GM19239 (cell line): ENCODE measurements at places on chromosomes 2 and 18.

DNA sequence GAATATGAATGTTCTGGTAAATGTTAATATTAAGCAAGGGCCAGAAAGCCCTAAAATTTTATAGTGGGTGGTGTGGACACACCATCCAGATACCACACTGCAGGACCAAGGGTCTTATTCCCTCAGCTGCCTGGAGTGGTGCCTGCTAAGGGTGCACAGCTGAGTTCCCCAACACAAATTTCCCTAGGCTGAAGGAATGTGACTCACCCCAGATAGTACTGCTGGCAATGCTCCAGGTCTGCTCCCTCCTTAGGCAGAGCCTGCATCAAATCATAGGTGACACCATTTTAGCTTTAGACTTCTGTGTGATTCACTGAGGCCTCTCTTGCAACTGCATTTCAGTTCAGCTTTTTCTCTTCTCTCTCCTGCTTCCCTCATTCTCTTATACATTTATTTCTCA, 321.1 kb downstream of the SATB2 start:
- no peak for DNase-seq

- no peak for DNase-seq
Observed at GRCh38 chr2:176813621-176814049, 399.0 kb upstream of the HNRNPA3 start.

DNA sequence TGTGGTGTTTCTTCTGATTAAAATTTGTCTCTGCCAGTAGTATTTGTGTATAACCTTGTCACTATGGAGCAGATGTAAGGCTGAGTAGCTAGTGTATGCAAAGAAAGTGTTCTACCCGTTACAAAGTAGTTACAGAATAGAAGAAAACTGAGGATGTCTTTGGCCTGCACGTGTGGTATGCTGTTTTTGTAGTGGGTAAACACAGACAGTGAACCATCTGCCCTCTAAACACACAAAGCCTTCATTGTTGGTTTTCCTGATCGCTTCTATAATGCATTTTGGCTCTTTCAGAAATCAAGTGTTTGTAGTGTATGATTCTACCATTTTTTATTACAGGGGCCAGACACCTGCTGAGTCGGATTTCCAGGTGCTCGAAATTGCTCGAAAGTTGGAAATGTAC, 61.5 kb downstream of the FARP2 start:
- DNase-seq, result no peak

GRCh38 chr2:179268277-179268925, 3.8 kb upstream of the SESTD1 start:
- no peak for DNase-seq

GRCh38 chr2:129887688-129888266, 91.7 kb upstream of the RAB6C start:
- no peak for DNase-seq

- no peak for DNase-seq
Observed at GRCh38 chr18:22073411-22073810, 96.0 kb upstream of the GATA6 start.

- no peak for DNase-seq
Observed at GRCh38 chr2:3493615-3494007, 25.7 kb downstream of the ADI1 start.

- DNase-seq, result peak; percentile 28
Observed at GRCh38 chr2:169767243-169767888, 31.3 kb upstream of the SSB start.

DNA sequence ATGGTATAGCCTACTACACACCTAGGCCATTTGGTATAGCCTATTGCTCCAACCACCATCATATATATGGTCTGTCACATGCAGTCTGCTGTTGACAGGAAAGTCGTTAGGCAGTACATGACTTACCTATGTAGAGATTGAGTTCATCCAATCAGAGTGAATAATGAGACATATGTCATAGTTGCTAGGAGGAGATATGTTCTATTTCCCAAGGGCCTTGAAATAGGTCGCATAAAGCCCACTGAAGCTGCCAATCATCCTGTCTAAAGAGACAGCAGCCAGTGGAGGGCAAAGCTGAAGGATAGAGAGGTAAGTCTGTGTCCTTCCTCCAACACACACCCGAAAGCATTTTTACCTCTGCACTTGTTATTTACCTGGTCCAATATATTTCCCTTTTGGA, 263.4 kb downstream of the PTPRM start:
- DNase-seq, result peak; percentile 3

DNA sequence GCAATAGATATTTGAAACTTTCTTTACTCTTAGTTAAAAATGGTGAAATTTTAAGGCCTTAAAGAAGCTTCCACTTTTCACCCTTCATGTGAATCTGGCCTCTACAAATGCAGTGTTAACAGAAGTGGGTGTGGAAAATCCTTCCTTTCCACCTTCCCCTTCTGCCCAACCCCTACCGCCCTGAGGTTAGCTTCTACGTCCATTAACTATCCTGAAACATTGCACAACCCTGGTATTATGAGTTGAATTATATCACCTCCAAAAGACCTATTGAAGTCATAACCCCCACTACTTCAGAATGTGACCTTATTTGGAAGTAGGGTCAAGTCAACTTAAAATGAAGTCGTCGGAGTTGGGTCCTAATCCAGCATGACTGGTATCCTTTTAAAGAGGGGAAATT, 80.8 kb upstream of the ACSL3 start:
- no peak for DNase-seq

DNA sequence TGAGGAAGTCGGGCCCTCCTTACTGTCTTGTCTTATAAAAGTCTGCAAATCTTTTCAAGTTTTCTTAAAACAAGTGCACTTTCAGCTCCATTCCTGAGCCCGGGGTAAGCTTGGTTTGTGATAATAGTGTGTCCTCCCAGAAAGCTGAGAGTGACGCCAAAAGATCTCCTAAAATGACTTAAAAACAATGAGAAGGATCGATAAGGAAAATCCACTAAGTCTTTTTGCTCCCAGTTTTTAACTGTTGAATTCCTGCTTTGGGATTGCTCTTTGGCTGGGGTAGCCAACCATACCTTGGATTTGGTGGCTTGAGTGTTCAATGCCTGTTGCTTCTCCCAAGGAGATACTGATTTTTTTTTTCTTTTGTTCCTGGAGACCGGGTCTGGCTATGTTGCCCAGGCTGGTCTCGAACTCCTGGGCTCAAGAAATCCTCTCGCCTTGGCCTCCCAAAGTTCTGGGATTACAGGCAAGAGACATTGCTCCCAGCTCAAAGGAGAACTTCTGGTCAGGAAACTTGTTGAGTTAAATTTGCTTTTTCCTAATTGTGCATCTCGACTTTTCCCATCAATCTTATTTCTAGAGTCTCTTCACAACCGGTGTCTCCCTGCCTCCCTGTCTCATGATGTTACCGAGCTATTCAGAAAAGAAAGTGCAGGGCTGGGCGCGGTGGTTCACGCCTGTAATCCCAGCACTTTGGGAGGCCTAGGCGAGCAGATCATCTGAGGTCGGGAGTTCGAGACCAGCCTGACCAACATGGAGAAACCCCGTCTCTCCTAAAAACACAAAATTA, 3.0 kb downstream of the TGIF1 start:
- no peak for DNase-seq

GRCh38 chr2:62844311-62845090, 139.0 kb downstream of the EHBP1 start:
- DNase-seq, result no peak

GRCh38 chr18:72868585-72869225, 918 bp upstream of the NETO1 start:
- no peak for DNase-seq
